ENCODE measurements at places on chromosomes 2 and 18.

- DNase-seq, result no peak
These were observed 36.5 kb downstream of the GKN2 start for GRCh38 chr2:68916226-68916625.

GRCh38 chr18:76619261-76619620 is 124.2 kb upstream of the ZNF516 start:
- peak; percentile 67 for DNase-seq

- no peak for DNase-seq
These were observed 3.3 kb downstream of the PDCD1 start for GRCh38 chr2:241855245-241855887.

DNA sequence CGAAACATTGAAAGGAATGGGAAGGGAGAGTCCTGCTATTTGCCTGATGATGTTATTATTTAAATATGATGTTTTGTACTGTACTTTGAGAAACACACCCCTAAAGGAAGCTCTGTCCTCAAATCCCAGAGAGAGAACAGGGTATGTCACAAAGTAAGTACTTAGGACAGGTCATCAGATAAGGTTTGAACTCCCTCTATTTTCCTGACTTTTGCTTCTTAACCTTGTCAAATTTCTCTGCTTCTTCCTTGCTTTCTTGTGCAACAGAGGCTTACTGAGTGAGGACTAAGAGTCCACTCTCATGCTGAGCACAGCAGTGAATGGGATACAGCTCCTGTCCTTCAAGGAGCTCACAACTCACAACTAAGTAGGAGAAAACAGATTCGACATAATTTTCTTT is 3.7 kb downstream of the DGUOK start:
- DNase-seq, result no peak

- no peak for DNase-seq
These were observed 115.9 kb upstream of the TWIST2 start for GRCh38 chr2:238731961-238732360.

GRCh38 chr2:27214941-27215340 is 2.2 kb upstream of the CAD start:
- no peak for DNase-seq

- no peak for DNase-seq
These were observed 872 bp downstream of the DSG2 start for GRCh38 chr18:31498574-31499524.

- DNase-seq, result no peak
These were observed 776 bp downstream of the MOGS start for GRCh38 chr2:74464406-74464805.

GRCh38 chr2:21468624-21469023 is 344.9 kb downstream of the TDRD15 start:
- DNase-seq, result no peak

DNA sequence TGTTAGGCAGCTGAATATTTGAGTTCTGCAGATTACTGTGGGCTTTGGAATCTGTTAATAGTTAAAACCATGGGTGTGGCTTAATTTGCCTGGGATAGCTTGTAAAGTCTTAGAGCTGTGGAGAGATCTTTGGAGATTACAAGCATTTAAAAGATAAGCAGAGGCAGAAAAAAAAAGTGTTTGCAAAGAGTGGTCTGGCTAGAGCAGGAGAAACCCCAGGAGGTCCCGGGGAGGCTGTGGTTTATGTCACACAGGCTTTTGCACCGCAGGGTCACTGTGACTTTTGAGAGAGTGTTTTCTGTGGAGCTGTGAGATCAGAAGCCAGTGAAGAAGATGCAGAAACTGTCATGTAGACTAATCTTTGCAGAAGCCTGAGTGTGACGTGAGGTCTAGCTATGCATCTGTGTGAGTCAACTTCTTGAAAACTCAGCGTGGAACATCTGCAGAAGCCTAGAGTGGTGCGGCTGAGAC is 49.0 kb downstream of the SETBP1 start:
- DNase-seq, result no peak

GRCh38 chr2:72894514-72894913 is 7.3 kb downstream of the SPR start:
- DNase-seq, result no peak

DNA sequence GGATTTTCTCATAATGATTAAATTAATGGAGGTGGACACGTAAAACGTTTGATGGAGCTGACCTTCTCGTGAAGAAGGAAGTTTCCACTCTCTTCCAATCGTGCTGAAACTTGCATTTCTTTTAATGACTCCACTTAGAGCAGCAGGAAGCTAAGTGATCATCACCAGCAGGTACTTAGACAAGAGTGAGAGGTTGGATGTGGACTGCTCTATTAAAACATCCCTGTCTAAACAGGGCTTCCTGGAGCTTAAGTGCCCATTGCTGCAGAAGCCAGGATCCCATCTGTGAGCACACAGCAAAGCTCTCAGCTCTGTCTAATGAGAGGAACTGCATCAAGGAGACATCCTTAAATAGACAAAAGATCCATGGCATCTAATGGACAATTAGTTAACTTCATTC is 1539.5 kb upstream of the CELF4 start:
- DNase-seq, result peak; percentile 81

DNA sequence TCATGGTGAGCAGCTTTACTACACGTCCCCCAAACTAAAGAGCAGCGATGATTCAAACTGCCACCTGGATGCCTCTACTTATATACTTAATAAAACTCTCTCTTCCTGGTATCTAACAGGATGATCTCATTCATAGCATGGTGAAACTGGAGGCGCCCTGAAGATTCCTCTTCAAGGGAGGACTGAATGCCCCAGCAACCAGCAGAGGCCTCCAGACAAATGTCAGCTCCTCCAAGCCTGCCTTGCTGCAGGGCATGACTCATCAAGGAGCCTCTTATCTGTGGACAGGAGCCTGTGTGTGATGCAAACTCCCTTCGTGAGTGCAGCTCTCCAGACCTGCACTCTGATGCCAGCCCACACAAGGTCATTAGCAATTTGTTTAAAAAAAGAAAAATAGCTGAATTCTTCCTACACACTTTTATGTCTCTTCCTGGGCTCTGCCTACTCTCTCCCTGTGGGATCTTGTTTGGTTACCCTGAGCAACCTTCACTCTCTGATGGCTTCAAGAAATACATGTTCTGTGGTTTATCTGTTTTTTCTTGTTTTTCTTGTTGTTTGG is 30.2 kb downstream of the LONRF2 start:
- no peak for DNase-seq

- DNase-seq, result peak; percentile 8
These were observed 192.9 kb downstream of the INHBB start for GRCh38 chr2:120538691-120539423.

DNA sequence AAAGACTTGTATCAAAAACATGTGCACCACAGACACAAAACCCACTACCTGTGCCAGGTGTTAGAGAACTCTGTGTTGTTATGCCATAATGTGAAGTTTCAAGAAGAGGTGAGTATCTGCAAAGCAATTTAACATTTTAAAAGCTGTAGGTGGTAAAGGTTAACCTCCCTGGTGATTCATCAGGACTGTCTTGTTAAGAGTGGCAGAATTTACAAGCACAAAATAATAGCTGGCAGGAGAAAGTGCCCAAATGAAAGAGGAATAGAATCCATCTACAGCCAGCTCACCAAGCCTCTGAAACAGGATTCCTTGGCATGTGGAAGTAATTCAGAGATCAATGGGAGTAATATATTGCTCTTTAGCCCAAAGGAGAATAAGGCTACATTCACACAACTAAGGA is 230.7 kb downstream of the AFF3 start:
- DNase-seq, result no peak

- no peak for DNase-seq
These were observed 21.6 kb downstream of the STON1 start for GRCh38 chr2:48551548-48551947.

DNA sequence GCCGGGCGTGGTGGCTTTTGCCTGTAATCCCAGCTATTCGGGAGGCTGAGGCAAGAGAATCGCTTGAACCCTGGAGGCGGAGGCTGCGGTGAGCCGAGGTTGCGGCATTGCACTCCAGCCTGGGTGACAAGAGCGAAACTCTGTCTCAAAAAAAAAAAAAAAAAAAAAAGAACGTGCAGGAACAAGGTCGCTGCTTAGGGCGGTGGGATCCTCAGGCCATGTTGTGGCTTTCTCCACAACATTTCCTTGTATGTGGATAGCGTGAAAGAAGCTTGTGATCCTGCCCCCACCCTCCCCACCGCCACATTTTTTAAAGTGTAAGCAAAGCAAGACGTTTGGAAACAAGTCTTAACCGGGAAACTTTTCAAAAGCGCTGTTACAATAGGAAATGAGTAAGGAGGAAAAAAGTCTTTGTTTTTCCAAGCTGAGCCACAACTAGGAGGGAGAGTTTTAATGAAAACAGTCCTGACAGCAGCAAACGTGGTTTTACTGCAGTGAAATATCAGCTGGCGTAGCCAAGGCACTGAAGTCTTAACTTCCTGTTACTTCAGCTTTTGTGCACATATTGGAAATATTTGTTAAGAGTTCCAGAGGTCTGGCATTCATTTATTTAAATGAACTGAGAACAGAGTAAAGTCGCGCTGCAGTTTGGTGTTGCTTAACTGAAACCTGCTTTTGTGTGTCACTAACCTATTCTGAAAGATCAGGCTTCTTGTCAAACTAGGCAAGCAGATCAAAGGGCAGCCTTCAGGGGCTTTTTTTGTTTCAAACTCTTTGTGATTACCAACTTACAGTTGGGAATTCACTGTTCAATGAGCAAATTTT is 3.8 kb downstream of the TGIF1 start:
- no peak for DNase-seq

DNA sequence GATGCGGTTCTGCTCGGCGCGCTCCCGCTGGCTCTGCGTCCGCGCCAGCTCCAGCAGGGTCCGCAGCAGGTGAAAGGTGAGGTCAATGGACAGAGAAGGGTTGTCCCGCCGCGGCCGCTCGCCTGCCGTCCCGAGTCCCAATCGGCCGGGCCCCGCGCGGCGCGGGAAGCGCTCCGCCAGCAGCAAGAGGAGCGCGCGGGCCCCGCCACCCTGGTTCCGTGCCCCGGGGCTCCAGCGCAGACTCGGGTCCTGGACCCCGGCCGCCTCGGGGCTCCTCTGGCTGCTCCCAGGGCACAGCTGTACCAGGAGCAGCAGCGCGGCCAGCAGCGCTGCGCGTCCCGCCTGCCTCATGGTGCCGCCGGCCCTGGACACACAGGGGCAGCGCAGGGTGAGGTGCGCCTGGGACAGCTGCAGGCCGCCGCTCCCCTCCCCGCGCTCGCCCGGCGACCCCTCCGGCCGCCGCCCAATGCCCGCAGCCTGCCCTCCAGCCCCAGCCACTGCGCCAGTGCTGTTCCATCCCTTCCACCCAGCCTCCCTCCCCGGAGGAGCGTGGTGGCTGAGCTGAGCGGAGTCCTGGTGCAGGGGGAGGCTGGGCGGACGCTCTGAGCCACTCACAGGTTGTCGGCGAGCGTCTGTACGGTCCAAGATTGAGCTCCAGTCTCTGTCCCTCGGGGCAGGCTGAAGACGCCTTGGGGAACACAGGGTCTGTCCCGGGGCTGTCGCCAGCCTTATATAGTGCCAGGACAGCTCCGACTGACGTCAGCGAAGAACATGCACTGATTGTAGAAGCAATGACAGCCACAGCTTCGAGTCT is 493 bp downstream of the UCN start:
- no peak for DNase-seq

DNA sequence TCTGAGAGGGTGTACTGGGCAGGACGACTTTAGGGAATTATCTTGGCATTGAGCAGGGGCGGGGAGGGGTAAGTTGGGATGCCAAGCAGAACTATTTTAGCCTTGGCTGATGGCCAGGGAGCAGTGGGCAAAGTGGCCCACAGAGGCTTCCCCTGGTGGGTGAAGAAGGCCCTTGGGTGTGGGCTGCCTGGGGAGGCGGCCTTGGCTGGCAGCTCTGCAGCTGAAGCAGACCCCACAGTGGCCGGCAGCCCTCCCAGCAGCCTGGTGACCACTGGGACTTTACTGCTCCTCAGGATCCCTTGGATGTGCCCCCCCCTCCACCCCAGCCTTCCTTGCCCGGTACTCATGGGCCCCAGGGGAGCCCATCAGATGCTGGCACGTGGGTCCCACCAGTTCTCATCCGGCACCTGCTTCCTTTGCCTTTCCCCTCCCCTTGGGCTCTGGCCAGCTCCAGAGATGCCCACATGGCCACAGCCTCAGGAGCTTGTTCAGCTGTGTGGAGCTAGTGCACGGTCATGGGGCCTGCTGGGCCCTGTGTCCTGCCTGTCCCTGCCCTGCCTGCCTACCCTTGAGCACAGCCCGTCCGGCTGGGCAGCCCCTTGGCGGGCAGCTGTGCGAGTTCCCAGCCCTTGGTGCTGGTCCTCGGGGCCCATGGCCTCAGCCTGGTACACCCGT is 122.1 kb upstream of the HS6ST1 start:
- DNase-seq, result no peak

DNA sequence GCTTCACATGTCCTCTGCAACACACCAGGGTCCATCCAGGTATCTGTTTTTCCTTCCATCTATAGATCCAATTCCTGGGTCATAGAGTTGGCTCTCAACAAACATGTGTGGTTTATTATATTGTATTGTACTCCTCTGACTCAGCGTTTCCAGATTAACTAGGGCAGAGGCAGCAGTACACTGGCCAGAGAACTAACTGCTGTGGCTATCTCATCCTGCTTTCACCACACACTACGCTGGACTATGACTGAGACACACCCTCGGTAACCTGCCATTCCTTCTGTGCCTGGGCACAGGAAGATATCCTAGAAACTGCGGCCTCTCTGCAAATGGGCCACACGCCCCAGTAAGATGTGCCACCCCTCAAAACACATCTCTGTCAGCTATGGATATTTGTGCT is 159.8 kb upstream of the STK17B start:
- no peak for DNase-seq

DNA sequence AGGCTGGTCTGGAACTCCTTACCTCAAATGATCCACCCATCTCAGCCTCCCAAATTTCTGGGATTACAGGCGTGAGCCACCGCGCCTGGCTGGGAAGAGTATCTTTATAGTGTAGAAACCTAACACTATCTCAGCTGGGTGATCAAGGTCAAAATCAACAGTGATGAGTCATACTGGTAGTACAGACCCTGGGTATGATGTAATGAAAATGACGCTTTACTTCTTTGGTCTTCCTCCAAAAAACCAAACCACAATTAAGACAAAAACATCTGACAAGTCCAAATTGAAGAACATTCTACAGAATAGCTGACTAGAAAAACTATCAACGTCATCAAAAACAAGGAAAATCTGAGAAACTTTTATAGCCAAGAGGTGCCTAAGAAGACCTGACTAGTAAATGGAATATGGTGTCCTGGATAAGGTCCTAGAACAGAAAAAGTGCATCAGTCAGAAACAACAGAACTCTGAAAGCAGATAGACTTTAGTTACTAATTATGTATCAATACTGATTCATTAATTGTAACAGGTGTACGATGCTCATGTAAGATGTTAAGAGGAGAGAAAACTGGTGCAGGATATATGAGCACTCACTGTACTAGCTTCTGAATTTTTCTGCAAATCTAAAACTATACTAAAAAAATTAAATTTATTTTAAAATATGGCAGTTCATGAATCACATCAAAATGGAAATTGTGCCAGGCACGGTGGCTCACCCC is 25.4 kb downstream of the PDCL3 start:
- no peak for DNase-seq

GRCh38 chr18:78977637-78978348 is 1.8 kb upstream of the SALL3 start:
- DNase-seq, result no peak

All from NCI-H1092 treated with DMSO at 0.1 percent for 48 hours (cell line).